Fibroblast of mammary gland (primary cell): ENCODE measurements at places on chromosomes 2 and 18.
A peak's percentile ranks its signal among the peaks of the same experiment; 100 is the strongest.

- no peak for DNase-seq
Measured at GRCh38 chr18:57523171-57523956, 63.1 kb downstream of the FECH start.

GRCh38 chr2:190748966-190749365, 100.1 kb downstream of the NAB1 start:
- no peak for DNase-seq

DNA sequence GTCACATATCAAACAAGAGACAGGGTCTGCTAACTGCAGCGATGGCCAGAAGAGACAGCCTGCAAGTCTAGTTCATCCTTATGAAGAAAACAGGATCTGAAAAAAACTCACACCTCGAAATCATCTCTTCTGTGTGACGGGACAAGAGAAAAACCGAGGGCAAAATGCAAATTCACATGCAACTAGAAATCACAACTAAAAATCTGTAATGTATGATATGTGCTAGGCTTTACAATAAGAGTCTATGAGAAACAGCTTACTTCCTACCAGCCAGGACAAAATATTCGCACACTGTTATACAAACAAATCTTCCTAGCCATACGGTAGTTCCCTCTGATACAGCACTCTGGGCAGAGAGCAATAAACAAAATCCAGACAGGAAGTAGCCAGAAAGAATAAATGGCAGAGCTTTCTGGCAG, 48.8 kb downstream of the ANKRD44 start:
- DNase-seq: no peak

DNA sequence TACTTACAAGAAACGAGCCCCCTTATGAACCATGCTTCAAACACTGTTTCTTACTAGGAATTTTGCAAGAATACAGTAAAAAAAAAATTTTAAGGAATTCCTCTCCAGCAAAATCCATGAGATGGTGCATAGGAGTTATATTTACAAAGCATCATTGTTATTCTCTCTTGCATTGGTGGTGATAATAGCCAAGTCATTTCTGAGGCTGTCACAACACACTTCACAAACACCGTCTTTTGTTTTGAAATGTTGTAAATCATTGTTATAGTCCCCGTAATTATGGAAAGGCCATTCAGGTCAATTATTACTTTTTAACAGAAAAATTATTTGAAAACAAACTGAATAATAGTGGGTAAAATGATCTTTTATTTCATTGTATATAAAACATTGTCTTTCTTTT, 60.1 kb downstream of the DYNC1I2 start:
- DNase-seq: no peak

DNA sequence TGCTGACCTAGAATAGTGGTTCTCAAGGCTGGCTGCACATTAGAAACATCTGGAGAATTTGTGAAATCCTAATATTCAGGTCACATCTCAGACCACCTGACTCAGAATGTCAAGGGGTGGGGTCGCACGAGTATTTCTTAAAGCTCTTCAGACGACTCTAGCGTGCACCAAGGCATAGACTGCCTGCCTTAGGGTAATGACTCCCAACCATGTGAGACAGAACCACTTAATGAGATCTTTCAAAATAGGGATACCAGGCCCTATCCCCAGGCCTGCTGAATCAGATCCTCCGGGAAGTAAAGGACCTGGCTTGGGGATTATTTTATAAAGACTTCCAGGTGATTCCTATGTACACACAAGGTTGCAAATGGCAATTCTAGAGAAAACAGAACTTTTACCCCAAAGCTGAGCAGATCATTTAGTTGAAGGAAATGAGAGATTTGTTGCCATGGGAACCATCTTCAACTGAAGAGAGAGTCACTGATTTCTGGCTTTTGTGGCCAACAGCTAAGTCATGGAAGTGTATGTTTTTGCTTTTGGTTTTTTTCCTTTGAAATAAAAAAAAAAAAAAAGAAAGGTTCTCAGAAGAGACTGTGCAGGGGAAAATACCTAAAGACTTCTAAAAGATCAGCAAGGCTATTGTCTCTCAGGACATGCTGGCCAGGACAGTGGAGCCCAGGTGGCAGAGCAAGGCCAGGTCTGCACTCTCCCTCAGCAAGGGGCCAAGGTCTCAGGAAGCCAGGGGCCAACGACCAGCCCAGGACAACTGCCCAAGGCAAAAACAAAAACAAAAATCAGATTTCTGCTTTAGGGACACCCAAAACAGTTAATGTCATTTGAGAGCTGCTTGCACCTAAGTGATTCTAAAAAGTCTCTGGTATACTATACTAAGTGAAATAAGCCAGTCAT, 15.3 kb upstream of the LOXHD1 start:
- peak; percentile 40 for DNase-seq

DNA sequence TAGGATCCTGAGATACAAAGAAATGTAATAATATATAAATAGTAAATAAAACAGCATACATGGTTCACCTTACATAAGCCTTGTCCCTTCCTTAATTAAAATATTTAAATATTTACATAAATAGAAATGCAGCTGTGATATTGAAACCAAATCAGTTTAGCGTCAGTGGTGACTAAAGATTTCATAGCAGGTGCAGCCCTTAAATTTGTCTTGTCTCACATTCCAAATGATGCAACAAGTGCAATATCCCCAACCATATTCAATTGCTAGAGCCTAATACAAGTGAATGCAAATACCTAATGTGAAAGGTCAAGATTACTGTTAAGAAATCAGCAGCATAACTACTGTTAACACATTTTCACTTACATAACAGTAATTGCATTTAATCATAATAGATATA, 539.5 kb downstream of the NYAP2 start:
- DNase-seq: no peak
